ENCODE measurements at places on chromosomes 1 and 21. TPM values are rescaled to one million over a fixed set of nuclear protein-coding genes. Genes with fewer than 3 reads are reported as not detected.

SEMA6C gene
- total RNA-seq = 6.3 TPM

KIF17 gene
- total RNA-seq = 3.2 TPM

ERO1B gene
- 20.8 TPM for total RNA-seq

PROK1 gene
- 0.63 TPM for total RNA-seq

PLA2G2C gene
- total RNA-seq = not detected

FALEC gene
- not detected for total RNA-seq

CFAP126 gene
- total RNA-seq = not detected

C1QA gene
- 501 TPM for total RNA-seq

SLC1A7 gene
- 0.42 TPM for total RNA-seq

RAP1GAP gene
- total RNA-seq = 0.27 TPM

- H3K36me3 ChIP-seq = no peaks in the 10 kb centered on the region
- H3K4me1 ChIP-seq = peaks cover 18% of the 10 kb centered on the region
- H3K27ac ChIP-seq = peak overlapping the region; percentile 100
Observed at GRCh38 chr21:32411350-32412161, 950 bp upstream of the EVA1C start.

GRCh38 chr1:230860617-230861384, 7.5 kb downstream of the C1orf198 start:
- H3K27me3 ChIP-seq = no peaks in the 10 kb centered on the region
- no peak overlapping the region for H3K4me3 ChIP-seq
- peaks cover 86% of the 10 kb centered on the region for H3K4me1 ChIP-seq

GRCh38 chr1:71930511-71930910, 351.8 kb downstream of the NEGR1 start:
- DNase-seq = no peak
- H3K27ac ChIP-seq = no peak overlapping the region

DNA sequence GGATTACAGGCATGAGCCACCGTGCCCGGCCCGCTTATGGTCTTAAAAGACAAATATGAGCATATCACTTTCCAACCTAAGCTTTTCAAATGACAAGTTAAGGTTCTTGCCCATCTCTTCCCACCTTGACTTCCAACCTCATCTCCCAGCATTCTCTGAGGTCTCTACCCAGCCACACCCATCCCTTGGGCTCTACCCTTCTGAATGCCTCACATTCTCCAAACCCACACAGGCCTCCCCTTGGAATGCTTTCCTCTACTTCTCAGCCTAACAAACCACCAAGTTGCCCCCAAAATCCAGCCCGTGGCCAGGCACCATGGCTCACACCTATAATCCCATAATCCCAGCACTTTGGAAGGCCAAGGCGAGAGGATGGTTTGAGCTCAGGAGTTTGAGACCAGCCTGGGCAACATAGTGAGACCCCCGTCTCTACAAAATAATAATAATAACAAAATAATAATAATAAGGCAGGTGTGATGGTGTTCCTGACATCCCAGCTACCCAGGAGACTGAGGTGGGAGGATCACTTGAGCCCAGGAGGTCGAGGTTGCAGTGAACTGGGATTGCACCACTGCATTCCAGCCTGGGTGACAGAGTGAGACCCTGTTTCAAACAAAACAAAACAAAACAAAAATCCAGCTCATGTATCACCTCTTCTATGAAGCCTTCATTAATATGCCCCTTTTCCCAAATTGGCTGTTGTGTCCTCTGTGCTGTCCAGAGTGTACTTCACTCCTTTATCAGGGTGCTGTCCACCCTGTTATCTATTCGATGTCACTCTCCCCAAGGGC, 11.2 kb downstream of the DCST2 start:
- H3K4me1 ChIP-seq = peaks cover 8% of the 10 kb centered on the region
- no peak overlapping the region for H3K27ac ChIP-seq
- no peak overlapping the region for H3K4me3 ChIP-seq
- no peak for DNase-seq
- H3K36me3 ChIP-seq = no peaks in the 10 kb centered on the region

DNA sequence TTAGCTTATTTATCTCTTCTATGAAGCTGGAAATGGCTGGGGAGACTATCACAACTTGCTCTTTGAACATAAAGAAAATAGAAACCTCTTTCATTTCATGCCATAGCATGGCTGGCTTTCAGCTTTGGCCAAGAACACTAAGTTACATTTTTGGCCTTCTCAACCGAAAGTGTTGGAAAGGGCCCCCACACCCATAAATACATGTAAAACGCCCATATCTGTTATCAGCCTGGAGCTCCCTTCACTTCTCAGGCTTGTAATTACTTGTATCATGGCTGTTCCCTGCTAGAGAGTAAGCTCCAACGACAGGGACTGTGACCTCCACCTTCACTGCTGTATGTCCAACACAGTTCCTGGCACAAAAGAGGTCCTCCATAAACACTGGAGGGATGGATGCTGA, 12.7 kb upstream of the EIF4G3 start:
- no peaks in the 10 kb centered on the region for H3K36me3 ChIP-seq
- DNase-seq = no peak
- H3K27ac ChIP-seq = no peak overlapping the region
- no peak overlapping the region for H3K4me3 ChIP-seq

GRCh38 chr1:214416417-214416816, 135.0 kb downstream of the PTPN14 start:
- H3K4me3 ChIP-seq = no peak overlapping the region
- no peaks in the 10 kb centered on the region for H3K36me3 ChIP-seq
- H3K4me1 ChIP-seq = peaks cover 52% of the 10 kb centered on the region
- no peak for DNase-seq

DNA sequence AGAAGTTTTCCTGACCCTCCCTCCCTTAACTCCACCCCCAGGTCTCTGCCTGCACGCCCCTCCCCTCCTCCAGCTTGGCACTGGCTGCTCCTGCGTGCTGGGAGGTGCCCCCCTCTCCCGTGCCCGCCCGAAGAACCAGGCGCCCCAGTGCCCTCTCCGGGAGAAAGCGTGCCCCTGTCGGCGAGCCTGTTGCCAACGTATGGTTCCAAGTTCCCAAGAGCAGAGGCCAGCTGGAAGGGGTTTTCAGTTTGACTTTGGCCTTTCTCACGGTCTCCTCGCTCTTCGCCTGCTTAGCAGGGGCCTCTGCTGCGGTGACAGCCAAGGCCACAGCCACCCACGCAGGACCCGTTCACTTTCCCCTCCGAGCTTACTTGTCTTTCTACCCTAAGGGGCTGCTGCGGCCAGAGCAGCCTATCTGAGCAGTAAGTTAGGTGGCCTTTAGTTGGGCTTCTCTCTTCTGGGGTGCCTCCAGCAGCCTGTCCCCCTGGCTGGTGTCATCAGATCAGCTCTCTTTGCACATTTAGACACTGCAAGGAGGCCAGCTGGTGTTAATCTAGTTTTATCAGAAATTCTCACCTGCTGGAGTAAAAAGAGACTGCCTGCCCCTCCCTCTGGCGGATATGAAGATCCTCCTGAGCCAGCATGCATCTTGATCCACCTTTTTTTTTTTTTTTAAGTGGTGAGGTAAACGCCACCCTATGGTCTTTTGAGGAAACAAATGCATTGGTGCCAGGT, 1.5 kb downstream of the STUM start:
- peak overlapping the region; percentile 77 for H3K4me3 ChIP-seq
- H3K4me1 ChIP-seq = peaks cover 17% of the 10 kb centered on the region
- no peaks in the 10 kb centered on the region for H3K36me3 ChIP-seq

DNA sequence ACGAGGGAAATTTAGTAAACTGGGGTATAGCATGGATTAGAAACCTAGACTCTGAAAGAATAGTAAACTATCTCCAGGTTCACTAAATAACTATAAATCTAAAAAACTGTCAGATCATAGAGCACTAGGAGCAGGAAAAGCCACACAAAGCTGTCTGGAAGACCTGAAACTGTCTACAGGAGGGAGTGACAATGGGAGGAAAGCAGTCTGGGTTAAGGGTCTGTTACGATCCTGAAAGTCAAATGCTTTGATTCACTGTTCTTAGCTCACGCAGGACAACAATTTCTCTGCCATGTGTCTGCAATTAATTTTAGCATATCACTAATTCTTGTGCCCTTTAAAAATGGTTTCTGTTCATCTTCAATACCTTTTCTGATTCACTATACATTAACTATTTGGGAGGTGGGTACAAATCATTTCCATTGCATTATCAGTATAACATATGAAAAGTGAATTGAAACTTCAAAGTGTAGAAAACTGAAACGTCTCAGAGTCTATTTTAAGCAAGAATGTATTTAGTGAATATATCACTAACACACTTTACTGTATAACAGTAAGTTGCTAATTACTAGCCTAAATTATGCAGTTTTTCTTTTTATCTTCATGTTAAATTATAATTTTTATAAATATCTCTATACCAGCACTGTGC, 18.4 kb downstream of the CEP170 start:
- peaks cover 24% of the 10 kb centered on the region for H3K4me1 ChIP-seq
- no peaks in the 10 kb centered on the region for H3K36me3 ChIP-seq
- peak overlapping the region; percentile 3 for H3K4me3 ChIP-seq
- no peak for DNase-seq

GRCh38 chr1:184296466-184297243, 90.2 kb upstream of the C1orf21 start:
- H3K27ac ChIP-seq = peak overlapping the region; percentile 90
- no peaks in the 10 kb centered on the region for H3K27me3 ChIP-seq
- H3K4me1 ChIP-seq = peaks cover 34% of the 10 kb centered on the region
- no peaks in the 10 kb centered on the region for H3K36me3 ChIP-seq
- DNase-seq = peak; percentile 59

- H3K4me3 ChIP-seq = no peak overlapping the region
- no peaks in the 10 kb centered on the region for H3K4me1 ChIP-seq
- no peak overlapping the region for H3K27ac ChIP-seq
- DNase-seq = no peak
- no peaks in the 10 kb centered on the region for H3K36me3 ChIP-seq
Observed at GRCh38 chr1:6108937-6109614, 63.4 kb downstream of the KCNAB2 start.

- no peaks in the 10 kb centered on the region for H3K27me3 ChIP-seq
- no peak overlapping the region for H3K27ac ChIP-seq
- no peak overlapping the region for H3K4me3 ChIP-seq
Observed at GRCh38 chr21:38223893-38224540, 32.8 kb upstream of the KCNJ15 start.

GRCh38 chr1:179770887-179771502, 27.9 kb downstream of the FAM163A start:
- no peaks in the 10 kb centered on the region for H3K4me1 ChIP-seq
- no peaks in the 10 kb centered on the region for H3K36me3 ChIP-seq
- no peak for DNase-seq
- H3K27ac ChIP-seq = no peak overlapping the region
- no peak overlapping the region for H3K4me3 ChIP-seq
- no peaks in the 10 kb centered on the region for H3K27me3 ChIP-seq

DNA sequence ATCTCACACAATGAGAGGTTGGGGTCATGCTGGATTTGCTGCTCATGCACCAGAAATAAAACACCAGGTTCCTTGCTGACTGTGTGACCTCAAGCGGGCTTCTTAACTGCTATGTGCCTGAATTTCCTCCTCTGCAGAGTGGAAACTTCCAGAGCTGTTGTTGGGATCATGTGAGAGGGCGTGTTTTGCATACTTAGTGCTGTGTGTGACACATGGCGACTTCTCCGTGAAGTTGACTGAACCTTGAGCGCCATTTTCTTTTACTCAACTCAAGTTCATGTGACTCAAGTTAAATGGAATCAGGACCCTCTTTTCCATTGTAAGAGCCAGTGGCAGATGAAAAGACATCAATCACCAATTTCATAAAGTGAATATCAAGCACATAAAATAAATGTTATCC, 224.0 kb downstream of the KIF26B start:
- no peak overlapping the region for H3K4me3 ChIP-seq
- H3K27me3 ChIP-seq = no peaks in the 10 kb centered on the region
- H3K27ac ChIP-seq = no peak overlapping the region
- no peaks in the 10 kb centered on the region for H3K36me3 ChIP-seq
- no peak for DNase-seq

DNA sequence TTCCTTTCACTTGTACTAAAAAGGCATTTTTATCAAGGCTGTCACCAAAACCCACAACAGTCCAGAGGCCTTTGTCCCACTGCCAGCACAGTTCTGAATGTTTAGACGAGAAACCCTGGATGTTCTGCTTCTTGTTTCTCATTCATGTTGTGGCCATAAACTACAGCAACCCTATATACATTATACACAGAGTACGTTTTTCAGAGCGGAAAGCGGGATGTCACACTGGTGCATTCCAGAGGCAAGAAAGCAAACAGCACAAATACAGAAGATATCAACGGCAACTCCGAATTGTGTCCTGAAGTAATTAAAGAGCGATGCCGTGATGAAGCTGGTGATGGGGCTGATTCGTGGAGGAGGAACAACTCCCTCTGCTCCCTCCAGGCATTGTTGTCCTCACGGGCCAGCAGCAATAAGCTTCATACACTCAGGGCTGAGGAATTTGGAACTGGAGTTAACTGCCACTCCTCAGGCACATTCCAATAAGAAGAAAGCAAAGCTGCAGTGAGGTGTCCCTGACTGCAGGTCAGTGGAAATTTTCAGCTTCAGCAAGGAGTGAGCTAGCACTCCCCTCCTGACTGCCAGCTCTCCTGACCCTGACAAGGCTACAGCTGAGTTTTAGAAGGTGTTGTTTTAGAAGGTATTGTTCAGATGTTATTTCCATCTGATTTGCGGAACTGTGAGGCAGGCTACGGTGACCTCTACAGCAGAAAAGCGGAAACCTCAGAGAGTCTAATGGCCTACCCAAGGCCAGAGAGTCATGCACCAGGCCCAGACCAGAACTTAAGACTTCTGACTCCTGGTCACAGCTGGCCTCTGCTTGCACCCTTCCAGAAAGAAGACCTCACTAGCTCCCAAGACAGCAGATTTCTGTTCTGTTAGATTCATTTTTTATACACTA, 149.0 kb downstream of the TGFBR3 start:
- no peaks in the 10 kb centered on the region for H3K36me3 ChIP-seq

GRCh38 chr1:184563308-184563707, 176.5 kb downstream of the C1orf21 start:
- no peaks in the 10 kb centered on the region for H3K36me3 ChIP-seq
- no peak overlapping the region for H3K4me3 ChIP-seq
- H3K27me3 ChIP-seq = no peaks in the 10 kb centered on the region
- no peak overlapping the region for H3K27ac ChIP-seq
- H3K4me1 ChIP-seq = peaks cover 30% of the 10 kb centered on the region

- no peak overlapping the region for H3K27ac ChIP-seq
- H3K36me3 ChIP-seq = no peaks in the 10 kb centered on the region
- DNase-seq = no peak
- H3K27me3 ChIP-seq = no peaks in the 10 kb centered on the region
Observed at GRCh38 chr1:173395762-173396161, 81.4 kb upstream of the PRDX6 start.
